ENCODE measurements at places on chromosomes 13 and 19. TPM values are rescaled to one million over a fixed set of nuclear protein-coding genes. Genes with fewer than 3 reads are reported as not detected.

Gene KLK14
- total RNA-seq: 0.21 TPM

Gene MEIS3
- 5.6 TPM for total RNA-seq

Gene MTUS2
- total RNA-seq: 22.8 TPM

DNA sequence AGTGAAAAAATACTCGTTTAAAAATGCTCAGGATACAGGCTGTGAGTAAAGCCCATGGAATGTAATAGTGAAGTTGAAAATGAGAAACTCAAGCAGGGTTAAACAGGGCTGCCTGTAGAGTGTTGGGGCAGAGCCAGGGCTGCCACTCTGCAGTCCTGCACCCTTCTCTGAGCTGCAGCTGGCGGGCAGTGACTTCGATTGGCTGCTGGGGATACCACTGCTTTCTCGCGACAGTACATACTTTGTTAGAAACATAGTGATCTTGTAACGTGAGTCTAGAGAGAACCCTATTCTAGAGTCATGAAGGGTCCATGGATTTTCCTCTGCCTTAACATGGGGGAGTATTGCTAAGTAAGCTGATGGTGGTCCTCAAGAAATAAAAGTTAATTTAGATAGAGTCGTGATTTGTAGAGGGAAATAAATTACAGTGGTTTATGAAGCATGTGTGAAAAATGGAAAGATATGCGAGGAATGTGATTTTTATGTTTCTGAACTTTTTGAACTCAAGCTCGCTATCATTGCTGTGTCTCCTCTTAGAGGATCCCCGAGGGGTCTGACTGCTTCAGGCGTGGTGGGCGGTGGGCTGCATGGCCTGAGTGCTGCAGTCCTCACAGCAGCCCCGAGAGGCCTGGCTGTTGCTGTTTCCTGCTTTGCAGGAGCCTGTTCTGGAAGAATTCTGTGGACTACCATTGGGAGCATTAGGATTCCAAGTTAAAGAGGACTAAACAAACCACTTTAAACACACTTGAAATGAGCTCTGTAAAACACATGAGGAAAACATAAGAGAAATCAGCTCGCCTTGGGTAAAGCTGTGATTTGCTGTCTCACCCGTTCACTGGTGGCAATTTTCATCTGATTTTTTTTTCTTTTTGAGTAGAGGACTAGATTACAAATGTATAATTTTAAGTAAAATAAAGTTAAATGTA is 95.7 kb downstream of the ARHGEF7 start:
- no peak for DNase-seq

Data from left cardiac atrium (tissue), 4 donors.